ENCODE measurements at places on chromosomes 13 and 19. TPM values are rescaled to one million over a fixed set of nuclear protein-coding genes. Genes with fewer than 3 reads are reported as not detected.

DNA sequence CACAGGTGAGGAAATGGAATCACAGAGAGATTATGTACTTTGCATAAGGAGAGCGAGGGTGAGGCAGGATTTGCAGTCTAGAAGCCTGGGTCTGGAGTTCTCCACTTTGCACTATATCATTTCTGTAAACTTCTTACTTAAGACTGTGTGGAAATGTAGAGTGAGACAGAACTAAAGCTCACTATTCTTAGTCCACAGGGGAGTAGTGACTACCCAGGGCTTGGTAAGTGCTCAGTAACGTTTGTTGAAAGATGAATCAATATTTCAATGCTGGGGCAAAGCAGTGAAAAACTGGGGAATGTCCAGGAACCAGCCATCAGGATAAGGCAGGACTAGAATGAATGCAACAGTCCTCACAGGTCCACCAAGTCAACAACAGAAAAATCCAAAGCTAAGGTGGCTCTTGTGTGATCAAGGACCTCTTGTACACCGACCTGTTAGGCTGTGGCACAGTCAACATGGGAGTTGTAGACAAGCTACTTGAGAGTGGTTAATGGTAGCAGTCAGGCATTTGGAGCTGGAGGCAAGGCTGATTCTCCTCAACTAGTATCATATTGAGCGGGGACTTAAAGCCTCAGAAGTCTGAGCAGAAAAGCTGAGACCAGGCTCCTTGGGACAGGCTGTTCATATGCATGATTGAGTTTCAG, 929 bp upstream of the TNFSF13B start:
- no peak for DNase-seq

Gene EFNB2
- 46.3 TPM for total RNA-seq

Gene FXYD1
- not detected for total RNA-seq

Gene KLHL1
- not detected for total RNA-seq

All from kidney epithelial cell (primary cell).